H1 (cell line): ENCODE measurements at places on chromosomes 6 and 20. TPM values are rescaled to one million over a fixed set of nuclear protein-coding genes. Genes with fewer than 3 reads are reported as not detected.

DNA sequence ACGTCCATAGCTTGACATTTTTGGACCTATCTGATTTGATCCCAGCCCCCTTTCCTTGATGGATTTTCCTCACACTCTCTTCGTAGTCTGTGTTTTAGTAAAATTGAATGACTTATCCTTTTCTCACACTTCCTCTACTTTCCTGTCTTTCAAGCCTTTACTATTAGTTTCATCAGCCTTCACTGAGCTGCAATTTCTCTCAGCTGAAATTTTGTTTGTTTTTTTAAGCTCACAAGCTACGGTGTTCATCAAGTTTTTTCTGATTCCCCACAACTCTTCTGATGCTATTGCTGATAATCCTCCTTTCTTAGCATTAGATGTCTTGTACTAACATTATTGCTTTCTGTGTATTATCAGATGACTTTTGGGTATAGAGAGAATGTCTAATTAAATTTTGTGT, 263.7 kb downstream of the TBX18 start:
- H3K27ac ChIP-seq: no peak overlapping the region
- H3K4me3 ChIP-seq: no peak overlapping the region

DNA sequence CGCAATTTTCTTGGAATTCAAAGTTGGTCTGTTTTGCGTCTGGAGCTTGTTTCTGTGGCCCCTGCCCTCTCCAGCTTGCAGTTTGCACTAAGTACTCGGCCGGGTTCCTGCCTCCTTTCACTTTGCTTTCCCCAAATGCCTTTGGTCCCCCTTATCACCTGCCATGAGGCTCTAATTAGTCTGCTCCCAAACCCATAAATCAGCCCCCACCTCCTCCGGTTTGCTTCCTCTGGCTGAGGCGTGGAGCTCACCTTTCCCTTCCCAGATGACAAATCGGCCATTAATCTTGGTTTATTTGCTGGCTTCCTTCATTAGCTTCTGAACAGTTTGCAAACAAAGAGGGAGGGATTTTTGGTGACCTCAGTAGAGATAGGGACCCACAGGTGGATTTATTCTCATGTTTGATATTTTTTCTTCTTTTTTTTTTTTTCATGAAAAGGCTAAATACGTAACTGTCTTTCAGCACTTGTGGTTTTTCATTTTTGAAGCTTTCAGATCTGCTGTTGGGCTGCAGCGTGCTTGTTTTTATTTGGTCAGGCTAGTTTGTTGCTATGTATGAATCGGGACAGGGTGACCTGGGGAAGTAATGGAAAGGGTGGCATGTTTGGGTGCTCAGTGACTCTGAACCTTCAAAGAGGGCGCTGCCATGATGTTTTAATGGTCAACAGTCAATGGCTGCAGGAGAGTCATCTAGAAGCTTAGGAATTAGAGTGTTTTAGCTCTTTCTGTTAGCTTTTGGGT, 121.7 kb upstream of the JAG1 start:
- H3K27me3 ChIP-seq: no peaks in the 10 kb centered on the region
- DNase-seq: no peak
- no peak overlapping the region for H3K27ac ChIP-seq
- H3K4me3 ChIP-seq: no peak overlapping the region

GRCh38 chr20:22472447-22473100, 111.8 kb downstream of the FOXA2 start:
- H3K27ac ChIP-seq: no peak overlapping the region
- H3K4me1 ChIP-seq: no peaks in the 10 kb centered on the region
- no peak overlapping the region for H3K4me3 ChIP-seq
- DNase-seq: no peak
- peaks cover 4% of the 10 kb centered on the region; the same call in 1 of the 2 replicates for H3K27me3 ChIP-seq
- H3K36me3 ChIP-seq: no peaks in the 10 kb centered on the region

GRCh38 chr6:64750910-64751309, 956.1 kb downstream of the EYS start:
- no peak overlapping the region for H3K27ac ChIP-seq
- no peak for DNase-seq
- H3K27me3 ChIP-seq: no peaks in the 10 kb centered on the region

DNA sequence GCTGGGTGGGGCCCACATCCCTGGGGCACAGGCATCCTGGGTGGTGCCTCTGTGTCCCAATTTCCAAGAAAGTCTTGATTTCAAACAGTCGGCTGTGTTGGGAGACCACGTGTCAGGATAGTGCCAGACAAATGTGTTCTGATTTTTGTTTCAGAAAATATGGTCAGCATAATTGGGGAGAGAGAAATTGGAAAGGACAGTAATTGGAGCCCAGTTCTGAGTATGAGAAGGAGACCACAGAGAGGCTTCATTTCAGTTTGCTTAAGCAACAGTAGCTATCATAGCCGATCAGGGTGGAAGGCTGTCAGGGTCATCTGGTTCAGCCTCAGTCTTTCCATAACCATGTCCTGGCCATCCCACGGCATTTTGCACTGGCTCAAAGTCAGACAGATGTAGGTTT, 220.7 kb downstream of the CDC5L start:
- H3K36me3 ChIP-seq: no peaks in the 10 kb centered on the region
- H3K27ac ChIP-seq: no peak overlapping the region
- no peaks in the 10 kb centered on the region for H3K4me1 ChIP-seq

DNA sequence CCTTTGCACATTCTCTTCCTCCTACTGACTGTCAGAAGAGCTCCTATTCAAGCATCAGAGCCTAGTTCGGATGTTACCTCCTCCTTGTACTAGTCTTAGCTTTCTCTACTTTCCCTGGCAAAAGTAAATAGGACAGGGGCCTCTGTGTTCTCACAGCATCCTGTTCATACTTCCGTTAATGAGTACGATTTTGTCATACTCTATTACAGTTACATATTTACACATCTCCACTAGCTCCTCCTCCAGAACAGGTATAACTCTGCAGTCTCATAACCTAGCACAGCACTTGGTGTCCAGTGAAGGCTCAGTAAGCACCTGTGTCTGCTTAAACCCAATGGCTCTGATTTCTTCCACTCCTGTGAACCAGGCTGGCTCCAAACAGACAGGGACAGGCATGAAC, 7.0 kb downstream of the ELMO2 start:
- no peaks in the 10 kb centered on the region for H3K4me1 ChIP-seq
- H3K27ac ChIP-seq: no peak overlapping the region
- no peak for DNase-seq
- no peak overlapping the region for H3K4me3 ChIP-seq
- no peaks in the 10 kb centered on the region for H3K27me3 ChIP-seq

GRCh38 chr6:166241974-166242373, 66.2 kb downstream of the PRR18 start:
- H3K36me3 ChIP-seq: no peaks in the 10 kb centered on the region
- H3K27ac ChIP-seq: no peak overlapping the region
- H3K27me3 ChIP-seq: no peaks in the 10 kb centered on the region; the same call in 1 of the 2 replicates
- DNase-seq: no peak
- no peak overlapping the region for H3K4me3 ChIP-seq

DNA sequence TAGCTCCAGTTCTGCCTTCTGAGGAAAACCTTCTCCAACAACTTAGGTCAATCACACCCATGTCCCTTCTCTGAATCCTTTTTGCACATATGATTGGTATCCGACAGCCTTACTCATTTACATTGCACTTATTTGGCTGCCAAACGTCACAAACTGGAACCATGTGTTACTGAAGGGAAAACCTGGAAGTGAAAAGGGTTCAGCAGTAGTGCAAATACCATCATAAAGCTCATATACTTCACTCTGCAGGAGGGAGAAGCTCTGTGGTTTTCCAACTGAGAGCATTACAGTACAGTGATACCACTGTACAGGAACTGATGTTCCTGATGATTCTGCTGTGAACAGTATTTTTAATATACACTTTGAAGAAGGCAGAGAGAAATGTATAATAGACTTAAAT, 87.8 kb downstream of the SLC16A10 start:
- H3K4me3 ChIP-seq: no peak overlapping the region
- H3K27me3 ChIP-seq: no peaks in the 10 kb centered on the region
- DNase-seq: no peak

DNA sequence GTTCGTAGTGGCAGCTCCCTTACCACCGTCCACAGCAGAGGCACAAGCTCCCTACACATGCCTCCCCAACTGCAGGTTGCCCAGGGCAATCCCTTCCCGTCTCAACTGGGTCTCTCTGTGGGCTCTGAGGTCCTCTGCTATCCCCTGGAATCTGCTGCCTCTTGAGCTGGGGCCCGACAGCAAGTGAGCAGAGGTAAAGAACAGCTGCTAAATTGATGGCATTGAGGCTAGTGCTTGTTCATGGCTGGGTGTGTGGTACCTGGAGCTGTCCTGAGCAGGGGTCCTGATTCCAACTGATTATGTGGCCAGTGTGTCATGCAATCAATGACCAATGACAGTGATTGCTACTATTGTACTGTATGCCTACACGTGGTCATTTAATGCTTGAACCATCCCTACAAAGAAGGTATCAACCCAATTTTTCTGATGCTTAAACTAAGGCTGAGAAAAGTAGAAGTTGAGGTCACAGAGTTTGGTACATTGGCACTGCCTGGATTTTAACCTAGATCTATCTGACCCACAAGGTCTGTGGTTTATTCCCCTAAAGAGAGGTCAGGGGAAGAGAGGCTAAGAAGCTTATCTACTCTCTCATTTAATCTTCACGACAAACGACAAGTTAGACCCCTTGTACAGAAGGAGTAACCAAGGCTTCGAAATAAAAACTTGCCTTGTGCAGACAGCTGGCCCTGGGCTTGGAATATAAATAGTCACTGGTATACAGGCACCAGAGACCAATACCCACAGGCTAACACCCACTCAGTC, 41.1 kb downstream of the HNF4A start:
- no peaks in the 10 kb centered on the region for H3K27me3 ChIP-seq
- H3K36me3 ChIP-seq: no peaks in the 10 kb centered on the region
- no peak overlapping the region for H3K27ac ChIP-seq
- H3K4me1 ChIP-seq: no peaks in the 10 kb centered on the region
- H3K4me3 ChIP-seq: no peak overlapping the region

DNA sequence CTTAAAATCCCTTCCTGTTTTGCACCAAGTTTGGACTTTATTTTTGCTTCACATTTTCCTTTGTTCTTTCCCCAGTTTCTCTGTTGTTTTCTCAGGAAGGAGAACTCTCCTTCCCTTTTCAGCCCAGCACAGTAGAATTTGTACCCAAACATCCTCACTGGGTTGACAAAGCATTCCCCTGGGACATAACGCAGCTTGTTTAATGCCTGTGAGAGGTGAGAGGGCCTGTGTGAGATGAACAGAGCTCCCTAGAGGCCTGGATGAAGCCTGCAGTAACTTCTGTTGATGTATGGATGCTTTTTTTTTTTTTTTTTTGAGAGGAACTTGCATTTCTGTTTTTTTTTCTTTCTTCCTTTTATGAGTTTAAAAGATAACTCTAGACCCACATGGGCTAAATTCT, 104.9 kb upstream of the SLC22A23 start:
- no peaks in the 10 kb centered on the region for H3K36me3 ChIP-seq
- H3K27me3 ChIP-seq: no peaks in the 10 kb centered on the region
- H3K27ac ChIP-seq: no peak overlapping the region
- H3K4me1 ChIP-seq: peaks cover 2% of the 10 kb centered on the region
- DNase-seq: no peak

- no peak overlapping the region for H3K27ac ChIP-seq
- H3K36me3 ChIP-seq: no peaks in the 10 kb centered on the region
- no peaks in the 10 kb centered on the region for H3K4me1 ChIP-seq
- no peak overlapping the region for H3K4me3 ChIP-seq
These were observed 335.8 kb upstream of the NT5E start for GRCh38 chr6:85113934-85114580.

GRCh38 chr6:16883414-16883813, 122.2 kb upstream of the ATXN1 start:
- no peaks in the 10 kb centered on the region for H3K27me3 ChIP-seq
- no peaks in the 10 kb centered on the region for H3K4me1 ChIP-seq

- no peaks in the 10 kb centered on the region; the same call in 1 of the 2 replicates for H3K4me1 ChIP-seq
- H3K27me3 ChIP-seq: no peaks in the 10 kb centered on the region
- H3K36me3 ChIP-seq: peaks cover 2% of the 10 kb centered on the region
- H3K27ac ChIP-seq: no peak overlapping the region
- no peak for DNase-seq
These were observed 241.2 kb upstream of the TAB2 start for GRCh38 chr6:149076355-149076734.

DNA sequence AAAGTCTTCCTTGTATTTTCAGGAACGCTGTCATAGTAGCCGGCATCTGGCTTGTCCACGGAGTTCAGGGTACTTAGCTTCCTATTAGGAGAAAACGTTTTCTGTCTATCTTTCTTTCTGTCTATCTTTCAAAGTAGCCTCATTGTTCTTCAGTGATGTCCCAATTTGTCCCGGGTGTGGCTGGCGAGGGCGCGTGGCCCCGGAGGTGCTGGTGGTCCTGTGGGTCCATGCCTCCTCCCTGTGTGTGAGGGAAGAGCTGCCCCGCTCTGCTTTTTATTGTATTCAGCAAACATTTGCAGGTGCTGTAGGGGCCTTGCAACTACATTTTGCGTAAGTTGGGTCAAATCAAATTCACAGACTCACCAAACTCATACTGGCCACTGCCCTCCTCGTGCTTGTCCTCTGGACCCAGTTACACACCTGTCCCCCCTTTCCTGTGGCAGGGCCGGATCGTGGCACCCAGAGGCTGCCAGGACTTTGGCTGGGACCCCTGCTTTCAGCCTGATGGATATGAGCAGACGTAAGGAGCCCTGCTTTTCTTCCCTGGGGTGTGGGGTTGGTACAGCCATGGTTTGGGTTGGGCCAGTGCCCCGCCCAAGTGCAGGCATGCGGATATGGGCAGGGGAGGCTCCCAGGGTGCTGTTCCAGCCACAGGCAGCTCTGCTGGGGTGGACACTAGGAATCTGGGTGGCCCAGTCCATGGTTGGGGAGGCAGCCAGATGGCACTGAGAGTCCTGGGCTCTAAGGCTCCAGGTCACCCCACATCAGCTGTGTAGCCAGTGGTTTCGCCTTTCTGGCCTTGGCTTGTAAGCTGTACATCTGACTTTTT, 12.3 kb downstream of the ITPA start:
- no peaks in the 10 kb centered on the region for H3K27me3 ChIP-seq
- no peak overlapping the region for H3K27ac ChIP-seq
- no peak for DNase-seq
- no peaks in the 10 kb centered on the region; the same call in 1 of the 2 replicates for H3K4me1 ChIP-seq
- no peak overlapping the region for H3K4me3 ChIP-seq

The ADTRP gene
- 0.08 and 0.24 TPM in 2 replicates for polyA plus RNA-seq

The TRIM26 gene
- 21.5 and 25.8 TPM in 2 replicates for polyA plus RNA-seq

The TPMT gene
- 7.9 and 12.3 TPM in 2 replicates for polyA plus RNA-seq

The HLA-DRB1 gene
- polyA plus RNA-seq: 7.2 and 7.5 TPM in 2 replicates

The TMC2 gene
- 0.05 TPM in 1 of 2 replicates, not detected in the other for polyA plus RNA-seq

The XKR7 gene
- 2.4 TPM in 2 replicates for polyA plus RNA-seq

The MYBL2 gene
- polyA plus RNA-seq: 75.3 and 95.5 TPM in 2 replicates

The DLK2 gene
- 0.80 and 1.6 TPM in 2 replicates for polyA plus RNA-seq

The CST5 gene
- not detected in 2 replicates for polyA plus RNA-seq

The ALDH8A1 gene
- polyA plus RNA-seq: 0.08 and 0.09 TPM in 2 replicates

The BHLHE23 gene
- polyA plus RNA-seq: 0.36 TPM in 1 of 2 replicates, not detected in the other
